ENCODE measurements at places on chromosomes 16 and 17. TPM values are rescaled to one million over a fixed set of nuclear protein-coding genes. Genes with fewer than 3 reads are reported as not detected.

DNA sequence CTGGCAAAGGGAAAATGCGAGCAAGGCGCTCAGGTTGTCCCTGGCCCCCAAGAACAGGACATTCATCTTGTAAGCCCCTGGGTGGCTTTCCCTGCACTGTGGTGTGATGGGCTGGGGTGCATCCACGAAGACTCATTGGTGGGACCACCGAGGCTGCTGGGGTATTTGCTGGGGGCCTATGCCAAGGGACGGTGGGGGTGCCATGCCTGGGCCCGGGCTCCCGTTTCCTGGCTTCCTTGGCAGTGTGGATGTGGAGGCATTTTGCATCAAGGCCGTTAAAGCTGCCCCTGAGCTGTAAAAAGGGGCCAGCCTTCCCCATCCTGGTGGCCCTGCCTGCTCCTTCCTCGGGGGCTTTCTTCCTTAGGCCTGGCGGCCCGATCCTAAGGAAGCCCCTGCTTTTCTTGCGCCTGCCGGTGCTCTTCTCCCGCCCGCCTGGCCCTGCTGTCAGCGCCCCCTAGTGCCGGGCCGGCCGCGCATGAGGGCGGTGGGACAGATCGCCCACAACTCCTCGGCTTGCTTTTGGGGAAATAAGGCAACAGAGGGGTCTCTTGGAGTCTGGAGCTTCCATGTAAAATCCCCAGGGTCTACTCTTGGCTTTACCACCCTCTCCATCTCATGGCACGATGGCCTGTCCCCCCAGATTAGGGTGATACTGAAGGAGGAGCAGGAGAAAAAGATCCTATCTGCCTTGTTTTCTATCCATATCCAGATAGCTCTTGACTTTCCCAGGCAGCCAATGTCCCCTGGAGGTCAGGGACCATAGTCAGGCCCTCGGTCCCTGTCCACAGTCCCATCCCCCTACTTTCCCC is 9.8 kb upstream of the TBX2 start:
- peak; percentile 82 for DNase-seq

Gene KRT33A
- total RNA-seq, result not detected

GRCh38 chr17:81328978-81329926 is 34.1 kb upstream of the SLC38A10 start:
- DNase-seq, result peak; percentile 88

Gene PLA2G10
- total RNA-seq, result not detected

Gene PRKCB
- 2.5 TPM for total RNA-seq

Gene RMI2
- 0.45 TPM for total RNA-seq

Gene LGALS9B
- total RNA-seq, result not detected

DNA sequence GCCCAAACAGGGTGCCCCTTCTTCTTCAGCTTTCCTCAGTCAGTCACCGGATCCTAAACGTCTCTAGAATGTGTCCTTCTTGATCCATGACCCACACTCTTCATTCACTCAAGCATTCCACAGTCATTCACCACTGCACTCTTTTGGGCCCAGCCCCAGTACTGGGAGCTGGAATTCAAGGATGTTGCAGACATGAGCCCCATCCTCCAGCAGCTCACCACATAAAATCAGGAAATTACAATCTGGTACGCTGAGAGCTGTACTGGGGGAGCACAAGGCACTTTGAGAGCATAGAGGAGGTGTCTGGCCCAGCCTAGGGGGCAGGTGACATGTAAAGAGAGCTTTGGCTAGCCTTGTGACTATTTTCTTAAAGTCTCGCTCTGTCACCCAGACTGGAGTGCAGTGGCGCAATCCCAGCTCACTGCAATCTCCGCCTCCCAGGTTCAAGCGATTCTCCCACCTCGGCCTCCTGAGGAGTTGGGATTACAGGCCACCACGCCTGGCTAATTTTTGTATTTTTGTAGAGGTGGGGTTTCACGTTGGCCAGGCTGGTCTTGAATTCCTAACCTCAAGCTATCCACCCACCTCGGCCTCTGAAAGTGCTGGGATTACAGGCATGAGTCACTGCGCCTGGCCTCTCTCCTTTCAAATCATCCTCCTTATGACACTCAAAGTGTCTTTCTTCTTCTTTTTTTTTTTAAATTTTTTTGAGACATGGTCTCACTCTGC is 18.7 kb downstream of the CES4A start:
- DNase-seq, result no peak

Gene SRCIN1
- total RNA-seq, result 1.4 TPM

GRCh38 chr16:87165885-87166284 is 151.3 kb downstream of the C16orf95 start:
- DNase-seq, result no peak

DNA sequence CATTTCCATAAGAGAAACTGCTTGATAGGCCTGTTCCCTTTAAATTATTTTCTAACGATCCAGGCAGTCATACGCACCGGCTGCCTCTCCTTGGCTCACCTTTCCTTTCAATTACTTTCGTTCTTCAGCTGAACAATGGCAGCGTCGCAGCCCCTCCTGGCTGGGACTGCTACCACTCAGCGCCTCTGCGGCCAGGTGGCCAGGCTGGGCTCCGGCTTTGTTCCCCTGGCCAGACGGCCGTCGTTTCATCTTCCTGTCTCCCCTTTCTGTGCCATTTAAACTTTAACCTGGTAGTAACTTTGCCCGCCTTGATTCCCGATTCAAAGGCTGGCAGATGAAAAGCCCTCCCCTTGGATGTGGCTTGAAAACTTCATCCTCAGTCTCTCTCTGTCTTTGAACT is 79.0 kb downstream of the C16orf78 start:
- DNase-seq, result no peak

Gene SPNS3
- 1.0 TPM for total RNA-seq

DNA sequence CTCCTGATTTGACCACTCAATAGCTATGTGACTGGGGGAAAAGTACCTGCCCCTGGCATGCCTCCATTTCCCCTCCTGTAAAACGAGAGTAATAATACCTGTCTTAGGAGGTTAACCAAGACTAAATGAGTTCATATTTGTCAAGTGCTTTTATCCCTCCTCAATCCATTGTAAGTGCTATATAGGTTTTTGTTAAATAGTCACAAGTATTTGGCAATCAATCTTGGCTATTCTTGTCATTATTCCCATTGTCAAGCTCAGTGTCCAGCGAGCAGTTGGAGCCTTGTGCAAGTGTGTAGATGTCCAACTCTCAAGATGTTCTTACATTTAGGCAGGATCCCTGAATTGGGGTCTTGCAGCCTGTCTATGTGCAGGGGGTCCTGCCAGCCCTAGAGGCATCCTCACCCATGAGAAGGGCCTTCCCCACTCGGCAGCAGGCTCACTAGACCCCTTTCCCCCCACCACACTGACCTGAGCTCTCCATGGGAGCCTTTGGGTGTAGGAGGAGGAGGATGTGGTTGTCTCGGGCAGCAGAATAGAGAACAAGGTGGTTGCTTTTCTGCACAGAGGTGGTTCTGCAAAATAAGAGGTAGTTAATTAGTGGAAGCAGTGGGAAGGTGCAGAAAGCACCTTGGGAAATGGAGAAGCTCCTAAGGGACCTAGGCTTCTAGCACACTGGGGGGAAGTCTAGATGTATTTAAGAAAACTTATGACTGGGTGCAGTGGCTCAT is 18.0 kb downstream of the PIK3R6 start:
- DNase-seq, result no peak

DNA sequence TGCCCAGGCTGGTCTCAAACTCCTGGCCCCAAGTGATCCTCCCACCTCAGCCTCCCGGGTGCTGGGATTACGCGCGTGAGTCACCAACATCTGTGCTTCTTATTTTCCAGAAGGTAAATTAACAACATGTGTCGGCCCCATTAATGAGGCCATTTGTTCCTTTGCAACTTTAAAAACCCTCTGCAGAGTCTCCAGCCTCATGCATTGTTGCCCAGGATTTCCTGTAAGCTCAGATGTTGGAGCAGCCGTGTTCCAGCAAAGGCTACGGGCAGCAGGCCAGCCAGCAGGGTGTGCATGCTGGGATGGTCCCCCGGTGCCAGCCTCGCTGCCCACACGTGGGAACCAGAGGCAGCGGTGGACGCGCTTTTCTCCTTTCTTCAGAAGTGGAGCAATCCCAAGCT is 19.1 kb upstream of the HEXD start:
- peak; percentile 74 for DNase-seq

Gene PIEZO1
- 19.1 TPM for total RNA-seq

GRCh38 chr17:5800646-5801045 is 216.3 kb upstream of the NLRP1 start:
- DNase-seq, result no peak

Gene RND2
- total RNA-seq, result 0.82 TPM

GRCh38 chr16:84369938-84370627 is 1.7 kb downstream of the ATP2C2 start:
- no peak for DNase-seq

Gene SDR42E2
- total RNA-seq, result not detected

- no peak for DNase-seq
Measured at GRCh38 chr16:52515068-52515671, 31.8 kb downstream of the TOX3 start.

- no peak for DNase-seq
Measured at GRCh38 chr16:3868556-3868955, 12.0 kb downstream of the CREBBP start.

Gene LRRC75A
- 0.47 TPM for total RNA-seq

GRCh38 chr17:40023590-40024292 is 8.5 kb downstream of the CSF3 start:
- peak; percentile 44 for DNase-seq

GRCh38 chr17:47735139-47735464 is 2.1 kb downstream of the TBX21 start:
- DNase-seq, result no peak

GRCh38 chr17:2380950-2381649 is 19.8 kb downstream of the MNT start:
- no peak for DNase-seq

DNA sequence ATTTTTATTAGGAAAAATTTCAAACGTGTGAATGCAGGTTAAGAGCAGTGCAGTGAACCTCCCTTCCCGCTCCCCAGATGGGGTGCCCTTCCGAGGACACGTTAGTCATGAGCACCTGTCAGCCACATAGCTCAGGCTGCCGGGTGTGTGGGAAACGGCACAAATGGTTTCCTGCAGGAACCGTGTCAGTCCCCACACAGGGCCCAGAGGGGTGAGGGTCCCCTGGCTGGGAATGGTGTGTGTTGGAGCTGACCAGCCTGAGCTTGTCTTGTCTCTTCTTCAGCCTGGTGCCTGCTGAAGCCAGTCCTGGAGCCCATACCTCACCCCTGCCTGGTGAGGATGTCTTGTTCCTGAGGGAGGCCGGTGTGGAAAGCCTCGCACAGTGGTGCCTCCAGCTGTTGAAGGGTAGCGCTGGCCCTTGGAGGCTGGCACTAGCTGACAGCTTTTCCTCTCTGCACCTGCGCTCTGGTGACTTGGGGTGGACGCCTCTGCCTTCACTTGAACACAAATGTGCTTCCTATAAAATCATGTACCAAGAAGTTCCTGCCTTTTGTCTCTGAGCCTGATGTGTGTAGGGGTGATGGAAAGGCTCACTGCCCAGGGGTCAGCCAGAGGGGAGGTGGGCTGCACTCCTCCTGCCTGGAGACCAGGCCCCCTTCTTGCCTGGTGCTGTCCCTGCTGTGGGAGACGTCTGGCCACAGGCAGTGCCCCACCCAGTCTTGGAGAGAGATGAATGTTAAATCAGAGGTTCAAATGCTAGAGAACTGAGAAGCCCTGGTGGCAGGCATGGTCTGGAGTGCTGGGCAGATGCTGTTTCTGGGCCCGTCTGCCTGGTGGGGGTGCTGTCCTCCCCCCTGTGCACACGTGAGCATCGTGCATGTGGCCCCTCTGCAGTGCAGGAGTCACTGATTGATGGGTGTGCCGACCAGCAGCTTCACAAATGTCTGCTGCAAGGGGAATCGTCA is 102.6 kb upstream of the ZNF750 start:
- no peak for DNase-seq

Gene VTN
- 38.1 TPM for total RNA-seq

DNA sequence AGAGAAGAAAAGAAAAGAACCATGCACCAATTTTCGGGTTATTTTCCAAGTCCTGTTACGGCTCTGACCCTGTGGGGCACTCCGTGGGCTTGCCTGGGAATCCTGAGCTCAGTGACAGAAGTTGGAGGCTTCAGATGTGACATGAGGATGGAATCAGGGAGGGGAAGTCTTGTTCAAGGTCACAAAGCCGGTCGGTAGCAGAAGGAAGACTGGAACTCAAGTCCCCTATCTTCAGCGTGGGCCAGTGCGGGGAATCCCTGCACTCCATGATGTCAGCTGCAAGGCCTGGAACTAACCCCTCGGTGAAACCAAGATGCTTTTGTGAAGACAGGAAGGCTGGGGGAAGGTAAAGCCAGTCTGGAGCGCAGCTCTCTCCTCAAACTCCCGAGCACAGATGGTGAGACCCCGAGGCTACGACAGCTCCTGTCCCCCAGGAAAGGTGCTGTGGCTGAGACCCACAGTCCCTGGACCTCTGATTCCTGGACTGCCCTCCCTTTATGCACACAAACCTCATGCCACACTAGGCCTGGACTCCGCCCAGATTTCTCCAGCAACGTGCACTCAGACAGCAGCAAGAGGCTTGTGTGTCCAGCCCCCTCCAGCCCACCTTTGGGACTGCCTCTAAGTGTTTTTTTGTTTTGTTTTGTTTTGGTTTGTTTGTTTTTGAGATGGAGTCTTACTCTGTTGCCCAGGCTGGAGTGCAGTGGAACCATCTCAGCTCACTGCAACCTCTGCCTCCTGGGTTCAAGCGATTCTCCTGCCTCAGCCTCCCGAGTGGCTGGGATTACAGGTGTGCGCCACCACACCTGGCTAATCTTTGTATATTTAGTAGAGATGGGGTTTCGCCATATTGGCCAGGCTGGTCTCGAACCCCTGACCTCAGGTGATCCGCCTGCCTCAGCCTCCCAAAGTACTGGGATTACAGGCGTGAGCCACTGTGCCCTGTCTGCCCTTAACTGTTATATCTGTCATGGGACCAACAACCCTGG is 5.5 kb upstream of the IL27 start:
- no peak for DNase-seq

Gene CA7
- not detected for total RNA-seq

Gene SLC7A6
- 38.2 TPM for total RNA-seq

- DNase-seq, result no peak
Measured at GRCh38 chr16:74296104-74296431, 546 bp upstream of the PSMD7 start.

DNA sequence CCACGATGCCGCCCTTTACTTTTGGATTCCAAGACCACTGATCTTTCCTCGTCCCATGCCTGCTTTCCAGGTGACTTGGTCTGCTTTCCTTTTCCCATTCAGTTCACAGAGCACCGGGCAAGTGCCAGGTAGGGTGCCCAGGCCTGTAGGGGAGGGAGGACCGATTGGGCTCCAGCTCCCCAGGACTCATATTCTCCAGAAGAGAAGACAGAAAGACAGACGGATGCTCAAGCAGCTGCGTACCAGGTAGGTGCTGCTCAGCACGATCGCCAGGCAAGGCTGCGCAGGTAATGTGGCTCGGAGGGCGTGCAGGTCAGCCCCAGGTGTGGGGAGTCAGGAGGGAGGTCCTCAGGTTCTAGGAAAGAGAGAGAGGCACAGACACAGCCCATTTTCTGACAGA is 67.5 kb upstream of the ZNF423 start:
- no peak for DNase-seq

- no peak for DNase-seq
Measured at GRCh38 chr17:34542700-34543336, 36.6 kb upstream of the TMEM132E start.

Gene MYH8
- total RNA-seq, result not detected

- DNase-seq, result no peak
Measured at GRCh38 chr17:66542967-66543520, 240.6 kb downstream of the PRKCA start.
